ENCODE measurements at places on chromosomes 5 and 9.

DNA sequence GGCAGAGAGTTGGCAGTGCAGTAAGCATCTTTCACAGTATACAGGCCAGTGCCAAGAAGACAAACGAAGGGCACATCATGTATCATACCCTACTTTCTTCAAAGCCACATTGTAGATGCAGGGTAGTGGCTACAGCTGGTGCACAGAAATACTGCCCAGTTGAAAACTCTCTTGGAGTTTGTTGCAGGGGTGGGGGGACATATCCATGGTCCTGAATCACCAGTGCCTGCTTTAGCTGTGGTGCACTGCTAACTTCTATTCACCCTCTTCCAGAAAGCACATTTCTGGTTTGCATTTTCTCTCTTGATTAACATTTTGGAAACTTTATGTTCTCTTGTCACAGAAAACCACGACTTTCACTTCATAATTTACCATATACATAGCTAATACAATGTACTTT lies 196.6 kb downstream of the PAPPA start:
- DNase-seq, result no peak

DNA sequence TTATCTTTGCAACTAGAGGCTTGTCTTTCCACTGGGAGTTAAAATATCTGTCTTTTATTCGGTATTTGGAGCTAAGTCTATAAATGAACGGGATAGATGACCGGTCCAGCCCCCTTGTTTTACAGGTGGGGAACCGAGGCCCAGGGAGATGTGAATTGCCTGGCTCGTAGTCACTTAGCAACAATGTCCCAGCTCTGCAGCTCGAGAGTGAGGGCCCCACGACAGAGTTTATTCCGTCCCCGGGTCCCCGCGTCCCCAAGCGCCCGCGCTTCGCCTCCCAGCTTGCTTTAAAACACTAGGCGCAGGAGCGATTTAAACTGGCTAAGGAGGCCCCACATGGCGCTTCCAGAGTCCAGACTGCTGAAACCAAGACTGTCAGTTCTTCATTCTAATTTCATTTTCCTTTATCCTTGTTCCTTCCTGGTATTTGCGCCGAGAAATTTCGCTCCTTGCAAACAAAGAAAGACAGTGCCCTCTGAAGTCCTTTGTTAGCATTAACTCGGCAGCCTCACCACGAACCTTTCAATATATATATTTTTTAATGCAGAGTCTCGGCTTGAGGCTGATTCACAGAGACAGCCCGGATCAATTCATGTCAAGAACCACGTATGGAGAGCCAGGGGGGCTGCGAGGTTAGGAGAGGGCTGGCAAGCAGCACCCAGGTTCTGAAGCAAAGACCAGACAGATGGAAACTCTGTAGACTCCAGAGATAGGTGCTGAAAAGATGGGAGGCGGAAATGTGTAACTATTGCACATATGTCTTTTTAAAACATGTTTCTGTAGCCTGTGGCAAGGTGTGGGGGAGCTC lies 1.4 kb upstream of the ENC1 start:
- DNase-seq, result peak; percentile 64

- no peak for DNase-seq
Observed at GRCh38 chr9:114281473-114282103, 41.3 kb upstream of the ORM1 start.

DNA sequence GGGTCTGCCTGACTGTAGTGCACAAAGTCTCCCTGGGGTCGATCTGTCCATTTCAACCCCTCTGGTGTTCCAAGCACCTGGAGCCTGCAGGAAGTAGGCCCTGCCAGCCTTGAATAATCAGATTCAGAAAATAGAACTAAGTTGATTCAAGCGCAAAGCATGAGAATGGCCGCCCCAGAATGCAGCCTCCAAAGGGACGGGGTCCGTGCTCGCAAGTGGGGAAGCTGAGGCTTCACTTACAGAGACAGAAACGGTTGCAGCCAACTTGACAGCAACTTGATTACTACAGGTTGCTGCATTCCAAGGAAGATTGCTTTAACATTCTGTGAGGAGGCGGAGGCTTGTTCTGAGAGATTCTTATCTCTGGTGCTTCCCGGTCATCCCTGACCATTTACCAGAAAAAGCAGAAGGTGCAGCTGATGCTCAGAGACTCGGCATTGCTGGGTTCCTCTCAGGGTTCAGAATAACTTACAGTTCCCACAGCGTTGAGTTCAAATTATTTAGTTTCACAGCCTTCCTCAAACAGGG lies 14.9 kb upstream of the LRRC14B start:
- DNase-seq, result no peak

DNA sequence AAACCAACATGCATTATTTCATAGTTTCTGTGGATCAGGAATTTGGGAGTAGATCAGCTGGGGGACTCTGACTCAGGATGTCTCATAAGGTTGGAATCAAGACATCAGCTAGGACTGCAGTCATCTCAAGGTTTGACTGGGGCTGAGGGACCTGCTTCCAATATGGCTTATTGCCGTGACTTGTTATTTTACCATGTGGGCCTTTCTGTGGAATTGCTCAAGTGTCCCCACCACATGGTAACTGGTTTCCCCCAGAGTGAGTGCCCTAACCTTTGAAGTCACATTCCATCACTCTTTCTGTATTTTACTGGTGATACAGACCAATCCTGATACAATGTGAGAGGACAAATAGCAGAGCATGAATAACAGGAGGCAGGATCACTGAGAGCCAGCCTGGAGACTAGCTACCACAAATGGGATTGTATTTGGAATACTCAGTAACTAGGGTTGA lies 70.2 kb upstream of the ELL2 start:
- no peak for DNase-seq

- peak; percentile 83 for DNase-seq
Observed at GRCh38 chr5:73454379-73455036, 5.9 kb upstream of the FOXD1 start.

GRCh38 chr5:116370886-116371285 lies 203.7 kb downstream of the SEMA6A start:
- DNase-seq, result no peak

DNA sequence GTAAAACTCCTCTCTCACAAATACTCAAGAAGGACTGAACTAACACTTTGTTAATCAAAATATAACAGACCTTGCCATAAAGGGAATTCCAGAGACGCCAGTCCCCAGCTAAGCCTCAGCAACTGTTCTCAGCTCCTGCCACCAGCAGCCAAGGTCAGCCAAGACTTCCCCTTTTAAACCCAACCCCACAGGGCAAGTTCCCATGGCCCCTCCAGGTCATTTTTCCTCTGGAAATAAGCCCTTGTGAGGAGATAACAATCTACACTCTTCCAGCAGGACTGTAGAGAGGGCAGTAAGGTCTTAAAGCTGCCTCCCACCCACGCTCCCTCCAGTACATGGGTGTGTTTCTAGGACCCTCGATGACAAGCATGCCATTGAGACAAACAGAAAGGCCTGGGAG lies 78.3 kb downstream of the DPYSL3 start:
- no peak for DNase-seq

- no peak for DNase-seq
Observed at GRCh38 chr5:146799671-146800070, 78.9 kb downstream of the PPP2R2B start.

DNA sequence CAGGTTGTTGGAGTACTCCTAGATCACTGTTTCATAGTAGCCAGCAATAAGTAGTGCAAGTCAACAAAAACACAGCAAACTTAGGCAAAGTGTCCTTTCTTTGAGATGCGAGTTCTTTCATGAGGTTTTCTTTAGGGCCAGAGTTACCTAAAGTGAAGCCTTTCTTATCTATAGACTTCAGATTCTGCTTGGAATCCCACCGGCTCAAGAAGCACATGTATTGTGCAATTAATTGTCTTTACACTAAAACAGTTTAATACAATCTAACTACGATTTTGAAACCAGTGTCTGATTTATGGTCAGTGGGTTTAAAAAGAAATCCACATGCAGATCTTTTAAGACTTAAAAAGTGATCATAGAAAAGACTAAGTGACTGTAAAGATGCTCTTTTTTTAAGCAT lies 3.6 kb downstream of the PURA start:
- no peak for DNase-seq

DNA sequence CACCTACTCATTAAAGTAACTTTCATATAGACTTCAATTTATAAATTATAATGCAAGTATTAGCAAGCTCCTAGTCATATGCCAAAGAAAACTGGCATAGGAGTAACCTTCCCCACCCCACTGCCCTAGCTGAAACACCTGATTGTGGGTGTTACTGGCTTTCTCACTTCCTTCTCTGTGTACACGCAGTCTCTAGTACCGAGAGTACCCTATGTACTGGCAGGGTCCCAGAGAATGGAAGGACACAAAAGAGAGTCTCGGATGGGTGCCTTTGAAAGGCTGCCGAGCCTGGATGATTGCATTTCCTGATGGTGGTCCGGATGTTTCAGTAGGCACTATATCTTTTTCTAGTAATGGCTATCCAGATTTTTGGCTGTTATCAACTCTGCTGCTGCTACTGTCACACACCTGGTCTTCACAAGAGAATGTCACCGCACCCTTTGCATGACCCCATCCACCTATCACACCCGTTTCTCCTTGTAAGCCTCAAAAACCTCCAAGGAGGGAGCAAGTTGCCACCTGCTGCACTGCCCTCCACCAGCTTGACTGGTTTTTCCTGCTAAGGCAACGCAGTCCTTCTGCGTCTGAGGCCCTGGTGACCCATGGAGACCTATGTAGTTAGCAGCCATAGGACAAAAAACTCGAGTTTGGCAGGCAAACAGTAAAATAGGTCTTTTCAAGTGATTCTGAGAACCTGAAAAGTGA lies 53.8 kb upstream of the CLINT1 start:
- peak; percentile 83 for DNase-seq

DNA sequence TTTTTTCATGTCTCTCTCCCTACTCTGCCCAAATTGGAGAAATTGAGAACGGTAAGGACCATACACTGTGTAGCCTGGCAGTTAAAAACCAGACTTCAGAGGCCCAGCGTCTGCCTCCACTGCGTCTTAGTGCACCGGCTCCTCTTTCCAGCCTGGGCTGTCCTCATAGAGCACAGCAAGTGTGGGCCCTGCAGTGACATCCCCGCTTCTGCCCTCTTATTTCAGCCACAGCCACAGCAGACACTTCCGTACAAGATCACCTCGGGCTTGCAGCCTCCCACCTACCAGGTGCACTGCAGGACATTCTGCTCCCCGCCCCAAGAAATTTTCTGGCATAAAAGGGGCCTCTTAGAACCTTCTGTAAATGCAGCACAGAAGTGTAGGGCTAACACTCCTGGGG lies 21.4 kb upstream of the SMIM23 start:
- no peak for DNase-seq

- no peak for DNase-seq
Observed at GRCh38 chr5:82341325-82341724, 63.2 kb upstream of the RPS23 start.

DNA sequence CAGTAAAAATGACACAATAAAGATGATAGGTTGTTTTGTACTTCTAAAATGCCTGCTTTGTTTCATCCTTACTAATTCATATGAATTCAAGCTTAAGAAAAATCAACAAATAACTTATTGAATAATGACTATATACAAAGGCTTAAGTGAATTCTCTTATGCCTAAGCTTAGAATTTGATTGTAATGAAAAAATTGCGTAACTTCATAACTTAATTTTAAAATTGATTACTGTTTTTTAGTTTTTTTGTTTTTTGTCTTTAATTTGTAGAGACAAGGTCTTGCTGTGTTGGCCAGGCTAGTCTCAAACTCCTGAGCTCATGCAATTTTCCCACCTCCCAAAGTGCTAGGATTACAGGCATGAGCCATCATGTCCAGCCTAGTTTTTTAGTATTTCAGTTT lies 391.9 kb downstream of the ARRDC3 start:
- no peak for DNase-seq

GRCh38 chr5:55597014-55597981 lies 62.5 kb upstream of the PLPP1 start:
- no peak for DNase-seq

- no peak for DNase-seq
Observed at GRCh38 chr5:64149268-64149667, 16.4 kb upstream of the RNF180 start.

DNA sequence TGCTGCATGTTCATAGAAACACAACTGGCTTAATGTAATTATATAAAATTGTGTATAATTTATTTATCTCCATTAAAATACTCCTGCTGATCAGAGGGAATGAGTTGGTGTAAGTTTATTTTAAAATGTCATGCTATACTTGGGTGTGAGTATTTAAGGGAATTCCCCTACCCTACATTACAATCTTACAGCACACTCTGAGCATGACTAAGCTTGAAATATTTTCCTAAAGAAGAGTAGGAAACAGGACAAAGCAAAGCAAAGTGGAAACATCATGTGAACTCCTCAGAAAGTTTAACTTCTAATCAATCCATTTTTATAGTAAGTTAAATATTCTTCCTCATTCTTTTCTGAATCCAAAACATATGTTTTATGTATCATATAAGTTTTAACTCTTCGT lies 1271.3 kb downstream of the EFNA5 start:
- no peak for DNase-seq
